Endothelial cell (in vitro differentiated cells): ENCODE measurements at places on chromosomes 7 and 10. TPM values are rescaled to one million over a fixed set of nuclear protein-coding genes. Genes with fewer than 3 reads are reported as not detected.

- DNase-seq, result no peak
These were observed 43.1 kb upstream of the HPS1 start for GRCh38 chr10:98489561-98490481.

DNA sequence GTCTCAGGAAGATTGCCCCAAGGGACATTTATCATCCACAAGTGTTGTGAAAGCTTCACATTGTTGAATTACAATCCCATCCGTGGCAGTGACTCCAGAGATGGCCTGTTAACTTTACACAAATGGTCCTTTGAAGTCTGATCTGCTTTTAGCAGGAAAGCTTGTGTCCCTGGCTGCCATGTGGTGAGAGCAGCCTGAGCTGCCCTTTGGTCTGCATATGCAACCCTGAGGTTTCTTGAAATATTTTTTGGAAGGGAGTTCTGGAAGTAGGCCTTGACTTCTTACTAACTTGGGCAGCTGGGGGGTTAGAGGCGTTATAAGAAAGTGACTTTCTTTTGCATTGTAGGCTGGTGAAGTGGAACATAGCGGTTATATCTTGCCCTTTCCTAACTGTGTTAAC, 41.3 kb upstream of the FAM180A start:
- DNase-seq, result no peak

GRCh38 chr7:91455411-91455810, 191.2 kb downstream of the FZD1 start:
- no peak for DNase-seq

DNA sequence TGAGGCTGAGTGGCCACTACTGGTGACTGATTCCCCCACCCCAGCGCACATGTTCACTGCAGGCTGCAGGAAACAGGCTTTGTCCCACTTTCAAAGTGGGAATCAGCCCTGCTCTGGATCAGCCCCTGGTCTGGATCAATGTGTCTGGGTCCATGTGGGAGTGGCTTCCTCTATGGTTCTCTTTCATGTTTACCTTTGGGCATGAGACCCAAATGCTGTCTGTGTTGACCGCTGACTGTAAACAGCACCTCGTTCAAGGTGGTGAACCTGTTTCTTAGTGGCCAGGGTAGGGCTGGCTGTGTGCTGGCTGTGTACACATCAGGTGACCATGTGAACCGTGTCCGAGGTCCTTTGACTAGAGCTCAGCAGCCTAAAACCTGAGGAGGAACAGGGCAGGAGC, 121.8 kb downstream of the CAMK1D start:
- no peak for DNase-seq

- no peak for DNase-seq
These were observed 45.4 kb upstream of the ZNF680 start for GRCh38 chr7:64608116-64608910.

DNA sequence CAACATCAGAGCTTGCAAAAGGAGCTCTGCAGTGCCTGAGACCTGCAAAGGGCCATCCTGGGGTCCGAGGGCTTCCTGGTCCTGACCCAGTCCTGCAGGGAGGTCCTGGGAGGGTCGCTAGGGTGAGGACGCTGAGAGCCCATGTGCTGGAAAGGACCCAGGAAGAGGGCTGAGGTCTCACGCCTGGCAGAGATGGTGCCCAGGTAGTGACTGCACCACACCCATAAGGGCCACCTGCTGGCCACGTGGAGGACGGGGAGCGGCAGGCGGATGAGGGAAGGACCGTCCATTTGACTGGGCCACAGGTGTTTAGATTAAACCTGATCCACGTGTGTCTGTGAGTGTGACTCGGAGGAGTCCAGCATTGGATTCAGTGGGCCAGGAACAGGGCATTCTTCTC, 392.8 kb downstream of the DNAJB6 start:
- DNase-seq, result no peak

DNA sequence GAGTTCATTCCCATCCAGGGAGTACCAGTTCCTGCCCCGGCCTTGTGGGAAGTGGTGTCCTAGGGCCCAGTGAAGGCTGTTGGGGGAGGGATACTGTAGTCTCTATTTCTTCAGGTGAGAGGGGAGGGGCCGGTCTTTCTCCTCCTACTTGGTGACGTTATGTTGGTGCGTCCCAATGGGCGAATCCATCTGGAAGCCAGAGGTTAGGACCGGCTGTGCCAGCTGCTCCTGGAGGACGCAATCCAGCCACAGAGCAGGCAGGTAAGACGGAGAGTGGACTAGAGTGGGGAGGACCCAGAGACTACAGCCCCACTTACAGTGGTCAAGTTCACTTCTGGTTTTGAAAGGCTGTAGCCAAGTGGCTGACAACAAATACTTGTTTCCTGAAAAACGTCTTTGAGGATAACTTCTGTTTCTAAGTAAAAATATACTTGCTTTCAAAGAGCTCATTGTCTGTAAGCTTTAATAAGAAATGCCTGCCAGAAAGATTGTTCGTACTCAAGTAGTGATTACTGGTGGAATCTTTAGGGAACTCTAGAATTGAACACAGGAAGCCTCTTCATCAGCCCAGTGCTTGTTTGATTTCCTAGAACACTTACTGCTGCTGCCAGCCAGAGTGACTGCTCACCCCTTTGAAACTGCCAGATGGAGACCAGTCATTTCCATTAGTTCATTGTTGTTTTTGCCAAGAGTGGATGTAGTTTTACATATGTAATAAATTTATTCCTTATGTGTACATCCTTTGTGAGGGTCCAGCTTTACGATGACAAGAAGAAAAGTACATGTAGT, 25.4 kb downstream of the RBM33 start:
- no peak for DNase-seq

- DNase-seq, result no peak
These were observed 7.8 kb downstream of the FOXL3 start for GRCh38 chr7:297611-298374.

- no peak for DNase-seq
These were observed 22.6 kb downstream of the POLL start for GRCh38 chr10:101565370-101565900.

DNA sequence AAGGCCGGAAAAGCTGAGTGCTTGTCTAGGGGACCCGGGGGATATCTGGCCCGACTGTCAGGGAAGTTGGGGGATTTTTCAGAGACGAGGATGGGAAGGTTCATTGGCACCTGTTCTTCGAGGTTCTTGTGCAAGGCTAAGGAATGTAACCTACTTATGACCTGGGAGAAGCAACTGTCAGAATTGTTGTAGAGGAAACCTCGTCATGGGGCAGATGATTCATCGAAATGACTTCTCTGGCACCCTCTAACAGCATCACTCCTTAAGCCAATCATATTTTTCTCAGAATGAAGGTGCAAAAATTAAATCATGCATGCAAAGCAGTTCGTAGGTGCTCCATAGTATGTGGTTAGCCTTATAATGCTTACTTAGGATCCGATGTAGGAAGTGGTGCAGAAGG, 58.6 kb downstream of the PLXDC2 start:
- no peak for DNase-seq

DNA sequence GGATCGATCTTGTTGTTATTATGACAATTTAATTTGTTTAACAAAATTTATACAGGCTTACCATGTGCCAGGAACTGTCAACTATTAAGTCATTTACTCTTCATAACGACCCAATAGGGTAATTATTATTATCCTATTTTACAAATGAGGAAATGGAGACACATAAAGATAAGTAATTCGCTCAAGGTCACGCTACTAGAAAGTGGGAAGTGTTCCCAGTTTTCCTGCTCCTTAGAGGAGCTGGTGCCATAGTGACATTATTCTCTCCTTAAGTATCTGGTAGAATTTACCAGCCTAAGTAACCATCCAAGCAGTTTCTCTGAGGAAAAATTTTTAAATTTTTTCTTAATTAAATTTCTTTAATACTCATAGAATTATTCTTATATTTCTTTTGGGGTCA, 360.9 kb upstream of the RNF32 start:
- no peak for DNase-seq

DNA sequence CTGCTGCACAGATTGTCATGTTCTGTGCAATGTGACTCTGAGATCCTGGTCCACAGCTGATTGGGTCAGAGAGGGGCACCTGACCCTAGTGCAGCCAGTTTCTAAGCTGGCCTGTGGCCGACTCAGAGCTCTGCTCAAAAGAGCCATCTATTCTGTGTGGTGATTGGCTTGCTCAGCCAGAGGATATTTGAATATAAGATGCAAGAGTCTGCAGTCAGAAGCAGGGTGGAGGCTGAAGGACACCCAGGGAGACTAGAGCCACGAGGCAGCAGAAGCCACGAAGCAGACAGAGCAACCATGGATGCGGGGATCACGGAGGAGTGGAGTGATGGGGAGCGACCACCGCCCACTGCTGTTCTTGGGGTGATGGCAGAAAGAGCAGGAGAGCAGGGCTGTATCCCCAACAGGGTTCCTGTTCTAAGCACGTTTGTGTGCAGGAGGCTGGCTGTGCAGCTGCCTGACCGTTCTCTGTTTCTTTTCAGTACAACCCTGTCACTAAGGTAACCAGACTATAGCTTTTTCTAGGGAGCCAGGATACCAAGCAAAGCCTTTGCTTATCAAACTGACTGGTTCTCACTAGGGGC, 19.5 kb upstream of the RHEB start:
- DNase-seq, result no peak

DNA sequence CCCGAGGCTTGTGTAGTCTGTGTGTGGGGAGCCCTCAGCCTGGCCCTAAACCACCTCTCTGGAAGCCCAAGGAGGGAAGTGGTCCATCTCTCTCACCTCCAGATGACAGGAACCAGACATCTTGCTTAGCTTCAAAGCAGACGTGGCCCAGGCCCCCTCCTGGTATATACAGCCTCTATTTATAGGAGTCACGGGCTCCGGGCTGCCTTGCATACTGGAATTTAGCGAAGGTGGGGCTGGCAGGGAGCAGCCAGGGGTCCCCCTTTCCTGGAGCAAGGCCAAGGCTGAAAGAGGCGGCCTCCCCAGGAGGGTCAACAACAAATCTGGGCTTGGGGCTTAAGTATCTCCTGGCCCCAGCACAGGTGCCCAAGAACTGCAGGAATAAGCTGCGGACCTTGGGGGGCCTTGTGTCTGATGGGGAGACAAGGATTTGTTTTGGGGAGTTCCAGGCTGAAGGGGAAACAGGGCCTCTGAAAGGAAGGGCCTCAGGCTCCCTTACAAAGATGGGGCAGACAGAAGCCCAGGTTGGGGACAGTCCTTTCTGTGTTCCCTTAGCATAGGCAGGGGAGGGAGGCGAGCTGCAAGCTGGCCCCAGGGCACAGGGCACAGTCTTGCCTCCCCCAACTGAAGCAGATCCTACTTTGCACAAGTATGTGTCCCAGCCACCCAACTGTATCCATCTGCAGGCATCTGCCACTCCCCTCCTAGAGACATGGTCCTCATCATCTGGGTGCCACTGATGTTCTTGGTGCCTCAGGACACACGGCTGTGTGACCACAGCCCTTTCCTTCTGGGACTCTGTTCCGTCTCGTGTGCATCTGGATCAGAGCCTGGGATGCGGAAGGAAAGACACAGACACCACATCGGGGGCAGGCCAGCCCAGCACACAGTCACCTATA, 11.9 kb downstream of the ZCCHC24 start:
- DNase-seq, result no peak

DNA sequence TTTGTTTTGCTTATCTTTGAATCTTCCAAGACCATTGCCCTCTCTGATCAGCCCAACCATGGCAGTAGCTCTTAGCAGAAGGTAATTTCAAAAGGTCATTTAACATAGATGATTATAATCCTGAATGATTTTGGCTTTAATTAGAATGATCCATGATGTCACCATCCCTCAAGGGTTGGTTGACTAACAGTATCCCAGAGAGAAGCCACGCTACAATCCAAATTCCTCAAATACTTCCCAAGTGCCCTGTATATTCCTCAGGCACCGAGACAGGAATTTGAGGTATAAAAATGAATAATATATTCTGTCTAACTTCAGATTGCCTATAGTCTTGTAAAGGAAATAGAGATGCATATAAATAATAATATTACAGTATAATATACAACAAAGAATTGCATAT, 42.1 kb upstream of the TMEM196 start:
- DNase-seq, result no peak

DNA sequence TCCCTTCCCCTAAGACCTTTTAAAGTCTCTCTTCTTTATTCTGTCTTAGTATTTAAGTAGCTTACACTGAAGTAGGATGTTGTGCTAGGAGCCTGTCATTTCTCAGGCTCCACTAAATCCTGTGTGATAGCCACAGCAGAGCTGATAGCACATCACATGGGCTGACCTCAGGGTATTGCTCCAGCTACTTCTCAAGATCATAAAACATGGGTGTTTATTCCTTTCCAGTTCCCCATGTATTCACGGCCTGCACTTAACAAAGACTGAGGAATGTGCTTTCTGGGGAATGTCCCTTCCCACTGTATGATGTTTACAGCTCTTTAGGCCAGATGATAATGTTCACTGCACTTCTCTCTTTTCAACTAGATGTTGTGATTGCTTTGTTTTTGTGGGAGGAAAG, 1086.8 kb downstream of the KCNMA1 start:
- DNase-seq, result no peak

GRCh38 chr10:9296190-9296589, 1241.7 kb downstream of the GATA3 start:
- DNase-seq, result no peak

GRCh38 chr10:93821051-93821772, 63.5 kb downstream of the LGI1 start:
- no peak for DNase-seq

DNA sequence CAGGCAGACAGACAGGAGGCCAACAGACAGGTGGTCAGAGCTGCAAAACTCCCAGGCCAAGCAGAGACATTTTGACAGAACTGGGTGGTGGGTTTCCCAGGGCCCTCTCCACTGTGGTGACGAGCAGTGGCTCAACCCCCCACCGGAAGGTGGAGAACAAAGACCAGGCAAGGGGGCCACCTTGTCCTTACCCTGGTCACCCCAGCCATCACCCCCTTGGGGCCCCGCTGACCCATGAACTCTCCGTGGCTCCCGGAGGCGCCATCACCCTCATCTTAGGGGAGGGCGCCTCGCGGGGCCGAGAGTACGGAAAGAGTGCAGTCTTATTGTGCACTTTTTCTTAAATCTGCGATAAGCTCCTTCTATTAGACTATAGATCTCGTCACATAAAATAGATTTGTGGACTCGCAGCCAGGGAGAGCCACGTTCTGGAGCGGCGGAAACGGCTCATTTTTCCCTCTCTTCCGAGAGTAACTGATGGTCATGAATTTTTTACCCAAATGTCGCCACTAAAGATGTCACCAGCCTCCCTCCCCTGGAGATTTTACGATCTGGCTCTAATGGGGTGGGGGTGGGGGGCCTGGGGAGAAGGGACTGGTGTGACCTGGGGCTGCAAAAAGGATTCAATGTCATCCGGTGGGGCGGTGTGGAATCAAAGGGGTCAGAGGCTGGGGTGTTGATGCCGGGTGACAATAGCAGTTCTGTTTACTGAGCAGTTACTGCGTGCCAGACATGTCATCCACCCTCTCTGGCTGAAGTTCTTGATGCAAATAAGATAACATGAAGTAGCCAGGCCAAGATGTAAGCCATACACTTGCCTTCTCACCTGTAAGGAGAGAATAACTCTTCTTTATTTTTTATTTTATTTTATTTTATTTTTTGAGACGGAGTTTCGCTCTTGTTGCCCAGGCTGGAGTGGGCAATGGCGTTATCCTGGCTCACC, 71.1 kb upstream of the MYL10 start:
- DNase-seq, result no peak

The DDX50 gene
- total RNA-seq, result 35.2 TPM

The CALHM1 gene
- not detected for total RNA-seq

The GDF10 gene
- total RNA-seq, result 0.74 TPM

The CCDC7 gene
- total RNA-seq, result 5.4 TPM

The TMEM130 gene
- total RNA-seq, result not detected

The MAGI2 gene
- 6.3 TPM for total RNA-seq

The GCC1 gene
- total RNA-seq, result 21.8 TPM
